ENCODE measurements at places on chromosomes 2 and 18.

DNA sequence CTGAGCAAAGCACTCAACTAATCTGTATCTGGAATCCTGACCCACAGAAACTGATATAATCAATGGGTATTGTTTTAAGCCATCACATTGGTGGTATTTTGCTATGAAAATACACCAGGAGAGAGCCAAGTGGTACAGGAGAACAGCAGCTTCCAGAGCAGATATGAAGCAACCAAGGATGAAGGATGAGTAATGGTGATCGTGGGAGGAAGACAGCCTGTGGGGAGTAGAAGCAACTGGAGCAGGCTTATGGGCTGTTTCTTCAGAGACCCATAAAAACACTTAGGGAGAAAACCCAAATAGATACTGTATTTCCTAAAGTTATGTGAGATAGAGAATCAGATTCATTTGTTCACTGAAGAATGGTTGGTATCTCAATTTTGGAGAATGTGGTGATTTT lies 330.8 kb downstream of the NUP35 start:
- DNase-seq = no peak

DNA sequence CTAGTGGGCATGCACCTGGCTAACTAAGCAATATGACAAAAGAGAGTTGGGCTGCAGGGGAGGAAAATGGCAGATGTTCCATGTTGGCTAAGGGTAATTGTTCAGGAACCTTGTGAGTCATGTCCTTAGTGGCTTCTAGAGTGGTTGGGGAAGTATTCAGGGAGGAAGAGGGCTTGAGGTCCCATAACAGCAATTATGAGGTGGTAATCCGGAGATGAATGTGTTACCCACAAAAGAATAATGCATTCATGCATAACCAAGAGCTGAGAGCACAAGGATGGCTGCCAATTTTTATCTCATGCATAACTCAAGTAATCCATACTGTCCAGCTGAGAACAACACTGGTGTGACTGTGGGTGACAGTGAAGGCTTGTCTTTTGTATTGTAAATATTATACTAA lies 42.9 kb downstream of the TMEFF2 start:
- no peak for DNase-seq

GRCh38 chr2:223042704-223043118 lies 9.3 kb upstream of the KCNE4 start:
- no peak for DNase-seq

DNA sequence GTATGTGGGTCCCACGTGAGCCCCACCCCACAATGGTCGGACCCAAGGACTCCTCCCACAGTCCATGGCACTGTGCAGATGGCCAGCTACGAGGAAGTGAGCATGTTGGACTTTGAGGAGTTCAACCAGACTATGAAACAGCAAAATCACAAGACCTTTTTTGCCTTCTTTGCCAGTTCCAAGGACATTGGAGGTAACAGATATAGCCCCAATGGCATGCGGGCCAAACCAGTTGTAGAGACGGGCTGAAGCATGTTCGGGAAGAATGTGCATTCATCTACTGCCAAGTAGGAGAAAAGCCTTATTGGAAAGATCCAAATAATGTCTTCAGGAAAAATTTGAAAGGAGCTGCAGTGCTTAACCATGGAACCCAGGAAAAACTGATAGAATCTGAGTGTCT lies 12.6 kb downstream of the DNER start:
- no peak for DNase-seq

GRCh38 chr2:8538531-8538930 lies 143.3 kb upstream of the ID2 start:
- DNase-seq = no peak

Measured in CMK (cell line).